ENCODE measurements at places on chromosomes 1 and 21. TPM values are rescaled to one million over a fixed set of nuclear protein-coding genes. Genes with fewer than 3 reads are reported as not detected.

DNA sequence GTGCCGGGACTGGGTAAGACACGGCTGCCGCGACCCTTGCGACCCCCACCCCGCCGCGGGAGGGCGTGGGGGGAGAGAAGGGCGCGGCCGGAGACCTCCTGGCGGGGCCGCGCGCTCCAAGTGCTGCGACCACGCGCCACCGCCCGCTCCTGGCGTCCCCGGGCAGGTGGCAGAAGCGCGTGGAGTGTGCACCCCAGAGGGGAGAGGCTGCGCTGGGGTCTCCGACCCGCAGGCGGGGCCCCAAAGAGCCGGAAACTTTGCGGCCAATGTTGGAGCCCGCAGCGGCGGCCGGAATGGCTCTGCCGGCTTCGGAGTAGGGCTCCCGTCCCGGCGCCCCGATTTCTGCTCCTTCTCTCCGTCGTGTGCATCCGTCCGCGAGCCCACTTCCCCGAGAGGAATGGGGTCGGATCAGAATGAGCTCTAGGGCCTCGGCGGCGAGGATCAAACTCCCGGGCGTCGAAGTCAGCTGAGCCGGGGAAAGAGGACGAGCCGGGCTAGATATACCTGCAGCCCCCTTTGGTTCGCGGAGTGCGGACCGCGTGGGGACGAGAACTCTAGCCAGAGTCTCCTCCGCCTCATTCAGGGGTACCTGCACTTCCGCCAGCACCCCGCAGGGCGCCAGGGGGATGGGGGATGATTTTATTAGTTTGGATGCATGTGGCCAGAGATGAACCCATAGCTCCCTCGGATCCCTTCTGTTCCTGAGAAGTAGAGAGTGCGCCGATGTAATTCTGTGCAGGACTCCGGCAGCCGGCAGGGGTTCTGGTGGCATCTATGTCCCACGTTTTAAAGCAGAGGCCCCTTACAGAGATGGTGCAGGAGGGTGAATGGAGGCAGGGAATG lies 751 bp downstream of the STUM start:
- DNase-seq = no peak

The RGS8 gene
- polyA plus RNA-seq = not detected

GRCh38 chr21:28683982-28684752 lies 308.5 kb downstream of the LTN1 start:
- DNase-seq = no peak

DNA sequence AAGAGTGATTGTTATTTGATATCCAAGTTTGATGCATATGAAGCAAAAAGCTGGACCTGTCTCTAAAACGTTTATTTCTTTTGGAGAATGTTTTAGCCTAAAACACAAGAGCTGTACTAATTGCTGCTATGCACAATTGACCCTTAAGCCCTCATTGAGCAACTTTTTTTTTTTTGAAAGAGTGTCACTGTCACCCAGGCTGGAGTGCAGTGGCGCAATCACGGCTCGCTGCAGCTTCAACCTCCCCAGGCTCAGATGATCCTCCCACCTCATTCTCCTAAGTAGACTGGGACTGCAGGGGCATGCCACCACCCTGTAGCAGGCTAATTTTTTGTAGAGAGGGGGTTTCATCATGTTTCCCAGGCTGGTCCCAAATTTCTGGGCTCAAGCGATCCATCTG lies 129.1 kb downstream of the PIK3R3 start:
- no peak for DNase-seq

The RBM11 gene
- not detected for polyA plus RNA-seq

Measured in muscle of arm (tissue), 14 donors.